Neural crest cell (in vitro differentiated cells): ENCODE measurements at places on chromosomes 4 and X. TPM values are rescaled to one million over a fixed set of nuclear protein-coding genes. Genes with fewer than 3 reads are reported as not detected.

The MAGEA4 gene
- total RNA-seq: not detected in 2 replicates

DNA sequence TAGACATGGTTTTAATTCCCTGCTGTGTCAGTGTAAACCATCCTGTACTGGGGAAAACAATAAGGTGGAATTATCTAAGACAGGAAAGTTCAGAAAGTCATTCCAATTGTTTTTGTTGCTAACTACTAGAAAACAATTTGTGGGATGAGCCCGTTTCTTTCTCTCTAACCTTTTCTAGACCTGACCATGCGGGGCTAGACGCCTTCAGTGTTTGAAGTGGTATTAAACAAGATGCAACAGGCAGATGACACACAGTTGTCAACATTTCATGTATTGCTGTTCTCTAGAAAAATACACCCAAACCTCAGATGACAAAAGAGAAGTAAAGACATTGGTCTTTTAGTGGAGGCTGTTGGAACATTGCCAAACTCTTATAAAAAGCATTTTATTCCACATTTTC lies 105.7 kb downstream of the FRAS1 start:
- DNase-seq: no peak

DNA sequence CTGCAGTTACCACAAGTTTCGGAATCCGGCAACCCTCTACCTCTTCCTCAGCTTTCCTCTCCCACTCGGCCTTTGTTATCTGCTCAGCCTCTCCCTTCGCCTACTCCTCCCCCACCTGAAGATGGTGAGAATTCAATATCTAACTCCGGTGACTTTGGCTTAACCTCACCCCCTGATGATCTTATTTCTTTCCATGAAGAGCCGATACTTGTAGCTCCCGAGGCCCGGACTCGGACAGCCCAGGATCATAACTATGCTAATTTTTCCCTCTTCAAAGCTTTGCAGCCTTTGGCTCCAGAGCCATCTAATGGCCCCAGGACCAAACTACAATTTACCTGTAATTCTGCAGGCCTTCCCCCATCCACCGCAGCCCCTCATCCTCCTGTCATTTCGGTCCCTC lies 32.0 kb upstream of the MGST2 start:
- DNase-seq: no peak

The DCHS2 gene
- 0.91 and 1.2 TPM in 2 replicates for total RNA-seq

GRCh38 chr4:81818385-81818920 lies 346.7 kb upstream of the RASGEF1B start:
- no peak for DNase-seq

DNA sequence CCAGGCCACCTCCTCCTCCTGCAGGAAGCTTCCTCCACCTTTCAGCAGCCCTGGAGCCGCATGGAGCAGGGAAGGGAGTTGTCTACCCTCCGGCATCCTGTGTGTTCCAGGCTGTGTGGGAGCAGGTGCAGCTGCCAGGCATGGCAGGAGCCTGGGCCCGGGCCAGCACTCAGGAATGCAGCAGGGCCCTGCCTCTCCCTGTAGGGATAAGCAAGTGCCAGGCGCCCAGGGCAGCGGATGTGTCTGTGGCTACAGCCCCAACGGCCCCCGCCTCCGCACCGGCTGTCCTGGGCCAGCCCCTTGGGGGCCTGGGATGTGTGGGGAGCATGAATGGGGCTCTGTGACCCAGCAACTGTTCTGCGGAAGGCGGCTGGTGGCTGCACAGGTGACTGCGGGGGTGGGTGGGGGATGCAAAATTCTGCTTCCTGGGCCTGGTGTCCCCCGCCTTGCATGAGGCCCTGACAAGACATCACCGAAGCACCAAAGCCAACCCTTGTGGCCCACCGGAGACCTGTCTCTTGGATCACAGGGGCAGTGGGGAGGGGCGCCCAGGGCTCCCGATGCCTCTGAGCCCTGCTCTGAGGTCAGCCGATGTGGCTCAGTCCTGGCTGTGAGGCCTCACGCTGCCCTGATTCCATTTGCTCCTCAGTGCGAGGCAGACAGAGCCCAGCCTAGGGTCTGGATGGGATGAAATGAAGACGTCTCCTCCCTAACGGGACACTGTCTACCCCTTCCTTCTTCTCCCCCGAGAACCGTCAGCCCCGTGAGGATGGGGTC lies 1.4 kb upstream of the DOK7 start:
- no peak for DNase-seq

DNA sequence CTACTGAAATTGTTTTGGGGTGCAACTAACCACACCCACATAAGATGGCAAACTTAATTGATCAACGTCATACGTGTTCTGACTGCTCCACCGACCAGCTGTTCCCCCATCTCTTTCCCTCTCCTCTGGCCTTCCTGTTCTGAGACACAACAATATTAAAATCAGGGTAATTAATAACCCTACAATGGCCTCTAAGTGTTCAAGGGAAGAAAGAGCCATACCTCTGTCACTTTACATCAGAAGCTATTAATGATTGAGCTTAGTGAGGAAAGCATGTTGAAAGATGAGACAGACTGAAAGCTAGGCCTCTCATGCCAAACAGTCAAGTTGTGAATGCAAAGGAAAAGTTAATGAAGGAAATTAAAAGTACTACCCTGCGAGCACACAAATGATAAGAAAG lies 173.9 kb upstream of the FTHL17 start:
- DNase-seq: no peak

The FGF13 gene
- total RNA-seq: 81.1 and 85.5 TPM in 2 replicates

DNA sequence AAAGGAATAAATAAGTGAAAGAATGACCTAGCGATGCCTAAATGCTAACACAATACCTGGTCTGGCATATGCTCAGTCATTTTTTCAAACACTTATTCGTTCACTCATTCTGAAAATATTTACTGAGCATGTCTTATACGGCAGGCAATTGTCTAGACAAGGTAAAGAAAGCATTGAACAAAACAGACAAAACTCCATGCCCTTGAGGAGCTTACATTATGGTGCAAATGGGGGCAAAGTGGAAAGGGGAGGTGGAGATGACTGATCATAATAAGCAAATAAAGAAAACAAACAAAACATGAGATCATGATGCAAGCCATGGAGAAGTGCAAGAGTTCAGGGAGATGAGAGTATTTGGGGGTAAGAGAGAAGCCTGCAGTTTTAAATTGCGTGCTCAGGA lies 334.6 kb upstream of the PPARGC1A start:
- no peak for DNase-seq

GRCh38 chr4:97507587-97508245 lies 635.6 kb downstream of the STPG2 start:
- DNase-seq: no peak

- no peak for DNase-seq
Measured at GRCh38 chrX:110436523-110436922, 77.9 kb downstream of the RTL9 start.

The GUCY1B1 gene
- 6.1 and 6.7 TPM in 2 replicates for total RNA-seq
